ENCODE measurements at places on chromosomes 13 and 19.

DNA sequence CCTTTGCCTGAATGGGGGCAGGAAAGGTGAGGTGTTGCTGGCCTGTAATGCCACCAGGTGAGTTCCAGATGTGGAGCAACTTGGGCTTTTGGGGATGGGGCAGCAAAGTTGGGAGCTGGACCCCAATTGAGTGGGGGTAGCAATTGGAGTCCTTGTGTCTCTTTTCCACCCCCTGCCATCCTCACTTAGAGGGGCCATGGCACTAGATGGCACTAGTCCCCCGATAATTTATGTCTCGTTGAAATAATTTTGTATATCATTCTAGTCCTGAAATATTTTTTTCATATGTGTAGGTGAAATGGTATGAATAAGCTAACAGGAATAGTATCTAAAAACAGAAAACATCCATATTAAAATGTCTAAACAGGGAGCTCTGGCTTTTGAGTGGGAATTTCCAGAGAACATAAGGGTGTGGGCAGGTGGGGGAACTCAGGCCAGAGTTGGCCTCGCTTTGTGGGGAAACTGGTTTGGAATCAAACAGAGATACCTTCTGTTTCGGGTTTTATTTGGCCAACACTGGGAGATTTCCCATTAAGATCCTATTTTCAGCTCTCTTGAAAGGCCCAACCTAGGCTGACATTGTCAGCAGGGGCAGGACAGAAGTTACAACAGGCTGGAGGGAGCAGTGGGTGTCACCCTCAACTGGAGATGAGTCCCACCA, 3.4 kb downstream of the ZNF576 start:
- no peak for DNase-seq

GRCh38 chr19:38093587-38093986, 130.4 kb downstream of the DPF1 start:
- no peak for DNase-seq

GRCh38 chr13:50682002-50682401, 161.5 kb downstream of the DLEU7 start:
- DNase-seq: no peak

DNA sequence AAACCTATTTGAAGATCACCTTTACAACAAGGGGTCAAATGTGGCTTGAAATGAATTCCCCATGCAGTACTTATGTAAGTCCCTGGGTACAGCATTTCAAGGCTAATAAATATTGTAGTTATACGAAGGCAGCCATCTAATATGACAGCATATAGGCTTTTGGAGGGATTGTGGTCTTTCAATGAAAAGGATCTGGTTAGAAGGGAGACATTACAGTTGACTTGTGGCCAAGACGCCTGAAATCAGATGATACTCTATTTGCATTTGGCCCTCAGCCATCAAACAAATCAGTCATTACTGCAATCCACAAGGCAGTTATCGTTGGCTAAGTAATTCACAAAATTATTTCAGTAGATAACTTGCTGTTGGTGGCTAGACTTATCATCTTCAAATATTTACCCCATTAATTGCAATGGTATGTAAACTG, 242.7 kb downstream of the DCLK1 start:
- DNase-seq: no peak

- DNase-seq: no peak
Measured at GRCh38 chr19:11473725-11474124, 7.1 kb downstream of the ELAVL3 start.

DNA sequence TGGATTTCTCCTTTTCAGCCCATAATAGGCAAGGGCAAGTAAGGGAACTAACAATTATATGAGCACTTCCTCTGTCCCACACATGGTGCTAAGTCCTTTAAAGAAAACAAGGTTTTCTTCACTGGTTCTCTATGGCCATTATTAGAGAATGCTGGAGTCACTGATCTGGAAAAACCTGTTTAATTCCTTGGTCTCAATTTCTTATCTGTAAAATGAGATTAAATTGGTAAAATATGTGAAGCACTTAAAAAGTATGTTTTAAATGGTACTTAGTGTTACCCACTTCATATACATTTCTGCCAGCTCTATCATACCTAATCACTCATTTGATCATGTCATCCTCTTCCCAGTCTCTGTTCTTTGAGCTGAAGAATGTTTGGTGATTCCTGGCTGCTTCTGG, 39.4 kb downstream of the LRCH1 start:
- DNase-seq: no peak

- DNase-seq: no peak
Measured at GRCh38 chr13:46728777-46729176, 68.2 kb downstream of the ESD start.

GRCh38 chr13:113907635-113908617, 44.0 kb upstream of the GAS6 start:
- DNase-seq: no peak
